Activated T-cell treated with anti-CD3 and anti-CD28 coated beads for 1 hour (primary cell): ENCODE measurements at places on chromosomes 13 and 19.
A peak's percentile ranks its signal among the peaks of the same experiment; 100 is the strongest.

GRCh38 chr19:28605501-28606268 is 607.3 kb downstream of the UQCRFS1 start:
- DNase-seq, result no peak

DNA sequence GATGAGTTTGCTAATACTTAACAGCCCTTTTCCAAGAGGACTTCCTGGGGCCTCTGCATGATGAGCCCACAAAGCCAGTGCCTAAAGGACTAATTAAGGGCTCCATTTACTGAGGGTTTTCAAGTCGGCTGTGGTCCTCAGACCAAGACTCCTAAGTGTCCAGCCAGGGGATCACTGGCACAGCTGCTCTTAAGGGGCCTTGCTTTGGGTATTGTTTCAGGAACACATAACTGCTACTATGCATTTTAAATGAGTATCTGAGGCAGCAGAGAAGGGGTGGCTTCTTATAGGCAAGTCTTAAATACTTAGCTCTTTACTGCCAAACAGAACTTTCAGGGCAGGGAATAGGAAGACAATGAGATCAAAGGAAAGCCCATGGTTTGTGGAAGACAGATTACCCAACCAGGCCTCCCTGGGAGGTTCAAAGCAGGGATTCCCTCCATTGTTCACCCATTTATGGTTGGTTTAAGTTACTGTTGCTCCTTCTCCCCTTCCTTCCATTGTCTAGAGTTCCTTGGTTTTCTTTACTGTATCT is 61.9 kb downstream of the TNFRSF19 start:
- DNase-seq, result no peak

GRCh38 chr13:40600149-40600751 is 66.2 kb downstream of the FOXO1 start:
- no peak for DNase-seq

GRCh38 chr19:31312009-31312676 is 37.1 kb downstream of the TSHZ3 start:
- DNase-seq, result no peak

DNA sequence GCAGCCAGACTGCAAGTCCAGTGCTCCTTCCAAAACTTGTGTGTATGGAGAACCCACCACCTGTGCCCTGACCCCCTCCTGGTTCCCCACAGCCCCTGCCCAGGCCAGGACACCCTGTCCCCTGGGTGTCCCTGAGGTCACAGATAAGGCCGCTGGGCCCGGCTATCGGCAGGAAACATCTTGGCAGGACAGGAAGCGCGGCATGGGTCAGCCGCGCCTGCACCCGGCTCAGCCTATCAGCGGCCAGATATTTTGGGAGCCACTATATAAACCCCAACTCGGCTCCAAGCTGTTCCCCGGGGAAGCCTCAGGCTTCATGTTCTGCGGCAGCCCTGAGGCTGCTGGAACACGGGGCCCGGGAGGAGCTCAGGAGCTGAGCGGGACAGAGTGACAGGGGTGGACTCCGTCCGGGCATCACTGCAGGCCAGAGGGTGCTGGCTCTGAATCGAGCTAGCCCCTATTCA is 60.8 kb downstream of the AP1M1 start:
- DNase-seq, result no peak

DNA sequence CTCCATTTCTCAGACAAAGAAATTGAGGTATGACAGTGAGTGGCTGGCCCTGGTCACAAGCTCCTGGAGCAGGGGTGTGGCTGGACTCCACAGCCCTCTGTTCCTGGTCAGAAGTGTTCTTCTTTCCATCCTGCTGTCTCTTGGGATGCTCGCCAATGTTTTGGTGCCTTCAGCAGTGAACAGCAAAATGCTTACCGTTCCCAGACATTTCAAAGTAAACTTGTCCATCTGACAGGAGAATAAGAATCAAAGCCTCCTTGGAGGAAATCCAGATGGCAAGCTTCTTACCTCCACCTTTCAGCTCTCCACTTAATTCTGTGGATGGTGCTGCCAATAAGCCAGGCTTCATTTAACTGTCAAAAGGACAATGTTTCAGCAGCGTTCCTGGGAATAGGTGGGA is 954.1 kb downstream of the UQCRFS1 start:
- DNase-seq, result no peak

GRCh38 chr13:20099319-20099718 is 61.5 kb downstream of the GJA3 start:
- no peak for DNase-seq

DNA sequence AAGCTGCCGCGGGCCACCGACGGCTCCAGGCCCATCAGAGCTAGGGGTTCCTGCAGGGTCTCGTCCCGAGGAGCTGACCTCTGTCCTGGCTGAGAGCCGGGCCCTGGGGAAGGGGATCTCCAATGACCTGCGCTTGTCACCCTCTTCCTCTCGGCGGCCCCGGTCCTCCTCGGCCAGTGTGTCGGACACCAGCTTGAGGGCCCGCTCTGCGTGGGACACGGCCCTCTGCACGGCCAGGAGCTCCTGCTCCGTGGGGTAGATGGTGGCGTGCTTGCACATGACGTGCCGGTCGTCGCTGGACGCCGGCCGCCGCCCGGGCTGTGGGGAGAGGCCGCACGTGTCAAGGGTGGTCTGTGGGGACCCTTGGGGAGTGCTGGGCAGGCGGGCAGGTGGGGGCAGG is 32.7 kb upstream of the MATK start:
- no peak for DNase-seq

DNA sequence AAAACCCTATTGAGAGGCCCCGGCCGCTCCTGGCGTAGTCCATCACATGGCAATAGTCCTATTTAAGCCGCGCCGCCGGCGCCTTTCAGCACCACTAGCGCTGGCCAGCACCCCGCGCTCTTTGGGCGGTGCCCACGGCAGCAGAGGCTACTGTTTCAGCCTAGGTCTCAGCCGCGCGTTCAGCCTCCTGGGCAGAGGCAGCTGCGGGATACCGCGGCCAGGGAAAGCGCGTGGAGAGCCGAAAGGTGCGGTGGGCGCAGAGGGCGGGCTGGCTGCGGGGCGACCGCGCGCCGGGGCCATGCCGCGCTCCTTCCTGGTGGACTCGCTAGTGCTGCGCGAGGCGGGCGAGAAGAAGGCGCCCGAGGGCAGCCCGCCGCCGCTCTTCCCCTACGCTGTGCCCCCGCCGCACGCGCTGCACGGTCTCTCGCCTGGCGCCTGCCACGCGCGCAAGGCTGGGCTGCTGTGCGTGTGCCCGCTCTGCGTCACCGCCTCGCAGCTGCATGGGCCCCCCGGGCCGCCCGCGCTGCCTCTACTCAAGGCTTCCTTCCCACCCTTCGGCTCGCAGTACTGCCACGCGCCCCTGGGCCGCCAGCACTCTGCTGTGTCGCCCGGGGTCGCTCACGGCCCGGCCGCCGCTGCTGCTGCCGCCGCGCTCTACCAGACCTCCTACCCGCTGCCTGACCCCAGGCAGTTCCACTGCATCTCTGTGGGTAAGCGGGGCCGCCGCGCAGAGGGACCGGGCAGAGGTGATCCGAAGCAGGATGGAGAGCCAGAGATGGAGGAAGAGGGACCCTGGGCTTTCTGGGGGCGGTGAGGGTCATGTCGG is at the start of gene GSX1:
GSX1 (plus strand) TSS at position 91 of the 826 bp plus-strand sequence; CDS start at position 299, 208 bp downstream.
- DNase-seq, result peak; percentile 29

DNA sequence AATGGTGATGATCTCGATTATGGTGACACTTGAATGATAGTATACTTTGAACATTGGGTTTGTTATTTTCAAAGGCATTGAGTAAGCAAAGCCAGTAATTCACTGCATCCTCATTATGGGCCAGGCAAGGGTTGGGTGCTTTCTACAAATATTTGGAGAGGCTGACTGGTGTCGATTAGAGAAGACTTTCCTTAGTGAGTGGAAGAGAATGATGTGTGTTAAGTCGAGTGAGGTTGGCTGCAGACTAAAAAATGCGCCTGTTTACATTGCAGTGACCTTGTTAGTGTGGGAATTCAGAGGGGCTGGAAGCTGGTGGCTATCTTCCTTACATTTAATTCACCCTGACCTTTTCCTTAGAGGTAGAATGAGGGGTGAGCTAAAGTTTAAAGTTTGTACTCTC is 22.4 kb upstream of the RNF113B start:
- DNase-seq, result no peak

- DNase-seq, result no peak
Observed at GRCh38 chr13:104954210-104954609, 1581.3 kb downstream of the EFNB2 start.
